ENCODE measurements at places on chromosomes 2 and 18. TPM values are rescaled to one million over a fixed set of nuclear protein-coding genes. Genes with fewer than 3 reads are reported as not detected.

Gene RAB27B
- total RNA-seq = 19.8 TPM

DNA sequence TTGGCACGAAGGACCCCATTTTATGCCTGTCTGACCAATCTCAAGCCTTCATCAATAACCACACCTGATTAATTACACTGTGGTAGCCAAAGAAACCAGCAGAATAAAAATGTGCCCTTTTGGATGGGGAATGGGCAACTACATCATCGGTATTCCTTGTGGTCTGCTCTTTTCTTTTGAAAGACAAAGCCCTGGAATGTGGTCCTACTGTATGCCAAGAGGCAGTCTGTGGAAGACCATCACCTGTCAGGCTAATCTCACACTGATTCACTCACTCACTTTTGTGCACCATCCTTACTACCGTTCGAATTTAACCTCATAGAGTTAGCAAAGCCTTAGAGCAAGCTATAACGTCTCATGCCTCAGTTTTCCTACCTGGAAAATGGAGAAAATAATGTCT lies 275.2 kb upstream of the LRRTM1 start:
- DNase-seq = no peak

GRCh38 chr2:236876642-236877041 lies 209.0 kb upstream of the COPS8 start:
- no peak for DNase-seq

DNA sequence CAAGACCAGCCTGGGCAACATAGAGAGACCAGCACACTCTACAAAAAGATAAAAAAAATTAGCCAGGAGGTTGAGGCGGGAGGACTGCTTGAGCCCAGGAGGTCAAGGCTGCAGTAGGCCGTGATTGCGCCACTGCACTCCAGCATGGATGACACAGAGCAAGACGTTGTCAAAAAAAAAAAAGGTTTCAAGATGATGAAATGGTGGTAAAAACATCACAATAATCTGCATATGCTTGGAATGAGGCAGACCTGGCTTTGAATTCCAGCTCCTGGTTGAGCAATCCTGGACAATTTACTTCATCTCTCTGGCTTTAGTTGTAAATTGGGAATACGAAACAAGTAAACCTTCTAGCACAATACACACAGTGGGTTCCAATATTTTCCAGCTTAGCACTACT lies 24.1 kb downstream of the USP40 start:
- DNase-seq = no peak

- DNase-seq = peak; percentile 85
These were observed 126.7 kb downstream of the TWIST2 start for GRCh38 chr2:238974501-238975166.

- DNase-seq = no peak
These were observed 81.5 kb upstream of the ZBTB14 start for GRCh38 chr18:5376986-5377385.

Gene IL18R1
- total RNA-seq = 1.1 TPM

Gene FBXO15
- total RNA-seq = 0.60 TPM

Data from suprapubic skin (tissue), 4 donors.